ENCODE measurements at places on chromosomes 3 and 15.

- no peak for DNase-seq
Measured at GRCh38 chr3:2853651-2854050, 256.5 kb downstream of the IL5RA start.

DNA sequence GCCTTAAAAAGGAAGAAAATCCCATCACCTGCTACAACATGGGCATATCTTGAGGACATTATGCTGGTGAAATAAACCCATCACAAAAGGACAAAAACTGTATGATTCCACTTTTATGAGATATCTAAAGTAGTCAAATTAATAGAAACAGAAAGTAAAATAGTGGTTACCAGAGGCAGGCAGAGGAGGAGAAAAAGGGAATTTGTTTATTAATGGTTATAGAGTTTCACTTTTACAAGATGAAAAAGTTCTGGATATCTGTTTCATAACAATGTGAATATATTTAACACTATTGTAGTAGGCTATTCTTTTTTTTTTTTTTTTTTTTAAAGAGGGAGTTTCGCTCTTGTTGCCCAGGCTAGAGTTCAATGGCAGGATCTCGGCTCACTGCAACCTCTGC lies 40.4 kb downstream of the DPH3 start:
- no peak for DNase-seq

DNA sequence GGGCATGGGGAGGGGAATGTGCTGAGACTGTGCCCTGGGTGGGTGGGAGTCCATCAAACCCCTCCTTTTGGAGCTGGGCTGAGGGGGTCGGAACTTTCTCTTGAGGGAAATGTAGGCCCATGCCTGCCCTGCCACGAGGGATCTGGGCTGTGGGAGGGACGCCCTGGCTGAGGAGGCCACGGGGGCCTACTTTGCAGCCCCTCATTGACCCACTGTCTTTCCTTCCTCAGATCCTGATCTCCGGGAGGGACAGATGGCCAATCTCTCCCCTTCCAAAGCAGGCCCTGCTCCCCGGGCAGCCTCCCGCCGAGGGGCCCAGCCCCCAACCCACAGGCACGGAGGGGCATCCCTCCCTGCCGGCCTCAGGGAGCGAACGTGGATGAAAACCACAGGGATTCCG lies 25.3 kb downstream of the LOXL1 start:
- no peak for DNase-seq

- no peak for DNase-seq
Measured at GRCh38 chr15:48891232-48891765, 13.4 kb downstream of the EID1 start.

DNA sequence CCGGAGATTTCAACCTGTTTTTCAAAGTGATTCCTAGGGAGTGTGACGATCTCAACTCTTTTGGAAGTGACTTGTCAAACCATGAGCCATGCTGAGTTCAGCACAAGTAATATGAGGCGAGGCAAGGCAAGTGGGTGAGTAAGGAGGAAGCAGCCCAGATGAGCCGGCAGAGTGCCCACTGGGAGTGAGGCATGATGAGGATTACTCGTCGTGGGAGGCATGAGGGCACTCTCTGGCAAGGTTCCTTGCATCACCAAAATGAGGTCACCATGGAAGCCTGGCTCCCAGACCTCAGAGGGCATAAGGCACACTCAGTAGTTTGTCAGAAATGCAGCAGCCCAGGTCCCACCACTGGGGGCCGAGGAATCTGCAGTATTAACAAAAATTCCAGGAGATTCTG lies 636.1 kb downstream of the MAGI1 start:
- no peak for DNase-seq

- DNase-seq, result no peak
Measured at GRCh38 chr3:58041826-58042324, 33.7 kb downstream of the FLNB start.

DNA sequence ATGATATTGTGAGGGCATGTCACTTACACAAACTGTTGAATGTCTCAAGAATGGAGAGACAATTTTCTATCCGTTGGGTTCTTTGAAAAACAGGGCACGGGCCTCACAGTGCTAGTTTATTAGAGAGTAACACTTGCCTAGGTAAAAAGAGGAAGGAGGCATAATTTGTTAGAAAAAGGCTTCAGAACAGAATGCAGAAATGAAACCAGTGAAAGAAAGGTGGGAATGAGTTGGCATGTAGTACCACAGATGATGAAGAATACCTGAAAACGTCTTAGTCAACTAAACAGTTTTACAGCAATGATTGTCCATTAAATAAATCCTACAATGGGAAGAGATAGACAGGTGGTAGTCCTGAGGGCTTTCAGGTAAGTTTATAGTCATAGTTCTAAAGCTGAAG lies 1399.7 kb upstream of the CADM2 start:
- no peak for DNase-seq

- DNase-seq, result no peak
Measured at GRCh38 chr15:68497206-68497910, 65.4 kb upstream of the ITGA11 start.

- DNase-seq, result no peak
Measured at GRCh38 chr3:157125101-157125500, 34.8 kb downstream of the CCNL1 start.

DNA sequence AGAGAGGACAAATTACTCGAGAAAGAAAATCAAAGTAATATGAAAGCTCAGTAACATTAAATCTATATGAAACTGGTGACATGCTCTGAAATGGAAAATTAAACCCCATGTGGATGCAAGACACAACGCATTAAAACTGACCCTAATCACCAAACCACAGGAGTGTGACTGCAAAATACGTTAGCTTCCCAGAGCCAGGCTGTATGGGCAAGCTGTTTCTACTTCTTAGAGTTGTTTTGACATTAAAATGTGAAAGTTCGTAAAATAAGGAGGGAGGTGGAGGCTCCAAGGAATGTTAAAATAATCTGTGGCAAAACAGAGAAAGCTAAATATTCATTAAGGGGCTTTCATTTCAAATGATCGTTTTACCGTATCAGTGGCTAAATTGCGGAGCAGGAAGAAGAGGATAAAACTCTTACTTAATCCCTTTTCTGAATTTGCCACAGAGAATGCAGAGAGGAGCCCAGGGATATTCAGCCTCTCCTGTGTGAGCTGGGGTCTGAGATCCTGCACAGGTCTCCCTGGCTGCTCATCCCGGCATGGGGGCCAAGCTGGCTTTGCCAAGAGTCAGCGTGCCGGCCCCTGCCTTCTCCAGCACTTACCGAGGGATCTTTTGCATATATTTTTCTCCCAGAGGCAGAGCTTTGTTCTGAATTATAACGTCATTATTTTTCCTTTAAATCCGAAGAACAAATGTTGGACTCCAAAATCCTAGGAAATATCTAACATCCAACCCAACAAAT lies 239.8 kb upstream of the THBS1 start:
- DNase-seq, result no peak

- no peak for DNase-seq
Measured at GRCh38 chr3:134432236-134432635, 53.5 kb downstream of the ANAPC13 start.

- DNase-seq, result no peak
Measured at GRCh38 chr15:83030021-83030420, 18.6 kb upstream of the C15orf40 start.

GRCh38 chr3:13107661-13108060 lies 34.4 kb upstream of the IQSEC1 start:
- no peak for DNase-seq

DNA sequence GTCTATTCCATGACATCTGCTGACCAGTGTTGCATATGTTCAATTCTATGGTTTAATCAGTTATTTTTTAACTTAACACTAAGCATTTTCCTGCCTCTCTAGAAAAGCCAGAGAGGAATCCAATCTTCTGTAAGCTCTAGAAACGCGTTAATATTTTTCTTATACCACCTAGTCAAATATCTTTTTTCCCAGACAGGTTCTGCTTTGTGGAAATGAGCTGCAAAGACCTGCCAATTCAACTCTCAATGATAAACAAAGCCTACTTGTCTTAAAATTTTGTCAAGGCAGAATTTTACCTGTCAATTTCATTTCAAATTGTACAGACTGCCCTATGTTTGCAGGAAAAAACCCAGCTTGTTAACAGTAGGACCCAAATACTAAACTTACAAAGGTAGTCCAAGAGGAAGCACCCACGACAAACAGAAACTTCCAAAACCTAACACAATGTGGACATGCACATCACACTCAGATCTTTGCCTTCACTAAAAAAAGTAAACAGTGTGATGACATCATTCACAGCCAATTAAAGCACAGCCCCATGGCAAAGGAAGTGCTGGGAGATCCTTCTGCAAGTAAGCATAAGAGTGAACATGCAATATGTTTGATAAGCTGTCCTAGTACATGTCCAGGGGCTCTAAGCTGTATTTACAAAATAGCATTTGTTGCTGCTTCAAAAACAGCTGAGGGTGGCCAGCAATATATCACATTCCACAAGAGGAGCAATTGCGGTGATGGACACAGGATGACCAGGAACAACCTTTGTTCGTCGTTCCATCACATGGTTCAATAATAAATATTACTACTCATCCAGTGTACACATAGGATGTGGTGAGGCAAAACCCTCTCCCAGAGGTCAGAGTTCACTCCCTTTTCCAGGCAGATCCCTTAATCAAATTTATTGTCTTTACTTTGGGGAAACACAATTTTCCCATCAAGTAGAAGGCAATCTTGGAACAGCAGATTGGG lies 139.4 kb upstream of the TSC22D2 start:
- DNase-seq, result no peak

GRCh38 chr3:69326855-69327300 lies 59.0 kb downstream of the FRMD4B start:
- DNase-seq, result no peak

GRCh38 chr3:52671676-52672075 lies 14.0 kb downstream of the PBRM1 start:
- no peak for DNase-seq

DNA sequence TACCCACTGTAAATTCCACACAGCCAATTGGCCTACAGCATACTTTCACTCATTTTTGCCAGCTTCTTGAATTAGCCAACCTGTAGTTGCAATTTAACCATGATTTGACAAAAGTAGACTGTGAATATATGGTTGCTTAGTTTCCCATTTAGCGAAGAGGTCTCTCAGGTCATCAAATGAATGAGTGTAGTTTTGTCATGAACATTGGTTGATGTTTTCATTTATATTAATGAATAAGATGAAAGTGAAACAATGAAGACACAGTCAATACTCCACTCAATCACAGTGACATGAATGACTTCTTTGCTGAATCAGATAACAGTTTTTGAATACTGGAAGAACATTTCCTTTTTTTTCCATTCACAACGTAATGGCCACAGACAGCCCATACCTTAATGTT lies 15.3 kb upstream of the FAM3D start:
- DNase-seq, result no peak

- DNase-seq, result peak; percentile 60
Measured at GRCh38 chr15:70258369-70259027, 160.8 kb upstream of the TLE3 start.

- no peak for DNase-seq
Measured at GRCh38 chr3:141878817-141879216, 2.4 kb downstream of the ATP1B3 start.

- DNase-seq, result no peak
Measured at GRCh38 chr3:52537165-52537620, 788 bp downstream of the UQCC5 start.

GRCh38 chr3:123755085-123755484 lies 129.0 kb downstream of the MYLK start:
- no peak for DNase-seq

DNA sequence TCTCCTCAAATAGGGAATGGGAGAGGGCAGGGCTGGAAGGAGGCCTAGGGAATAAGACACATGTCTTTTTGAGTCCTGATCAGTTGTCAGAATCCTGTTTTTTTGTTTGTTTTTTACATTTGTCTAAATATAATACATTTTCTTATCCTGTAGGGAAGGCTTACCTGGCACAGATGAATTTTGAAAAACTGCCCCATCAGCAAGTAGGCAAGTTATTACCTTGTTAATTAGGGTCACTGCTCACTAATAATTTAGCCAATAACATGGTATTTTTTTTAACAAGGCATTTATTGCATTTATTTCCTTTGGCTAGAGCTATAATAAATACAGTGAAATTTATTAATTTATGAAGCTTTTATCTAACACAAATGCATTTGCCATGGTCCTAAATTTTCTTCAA lies 423.2 kb upstream of the ONECUT1 start:
- DNase-seq, result no peak

GRCh38 chr15:63553388-63553791 lies 43.8 kb upstream of the FBXL22 start:
- DNase-seq, result no peak

DNA sequence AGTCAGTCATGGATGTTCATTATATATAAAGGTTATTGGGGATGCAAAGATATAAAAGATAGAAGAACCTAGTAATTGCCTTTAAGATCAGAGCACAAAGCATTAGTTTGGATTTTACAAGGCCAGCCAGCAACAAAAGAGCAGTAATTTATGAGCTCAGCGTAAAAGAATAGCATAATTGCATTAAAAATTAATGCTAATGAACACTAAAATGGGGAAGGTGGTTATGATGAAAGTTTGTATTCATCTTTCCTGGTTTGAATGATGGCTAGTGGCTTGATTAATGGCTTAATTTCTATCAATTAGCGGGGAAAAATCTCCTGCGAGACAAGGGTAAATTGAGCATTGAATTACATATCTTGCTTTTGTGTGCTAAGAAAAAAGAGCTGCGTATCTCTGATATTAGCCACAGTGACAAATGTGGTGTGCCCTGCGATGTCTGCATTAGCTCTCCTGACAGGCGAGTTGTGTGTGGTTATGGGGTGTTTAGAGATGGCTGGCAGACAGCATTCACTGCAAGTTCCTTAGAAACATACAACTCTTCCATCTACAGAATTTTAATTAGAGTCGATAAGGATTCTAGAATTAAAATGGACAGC lies 42.8 kb upstream of the MLF1 start:
- DNase-seq, result no peak

GRCh38 chr3:49244581-49245205 lies 32.3 kb downstream of the C3orf62 start:
- no peak for DNase-seq

- DNase-seq, result no peak
Measured at GRCh38 chr3:3027976-3028567, 82.1 kb downstream of the IL5RA start.

GRCh38 chr3:58152225-58153015 lies 58.4 kb downstream of the DNASE1L3 start:
- DNase-seq, result no peak

DNA sequence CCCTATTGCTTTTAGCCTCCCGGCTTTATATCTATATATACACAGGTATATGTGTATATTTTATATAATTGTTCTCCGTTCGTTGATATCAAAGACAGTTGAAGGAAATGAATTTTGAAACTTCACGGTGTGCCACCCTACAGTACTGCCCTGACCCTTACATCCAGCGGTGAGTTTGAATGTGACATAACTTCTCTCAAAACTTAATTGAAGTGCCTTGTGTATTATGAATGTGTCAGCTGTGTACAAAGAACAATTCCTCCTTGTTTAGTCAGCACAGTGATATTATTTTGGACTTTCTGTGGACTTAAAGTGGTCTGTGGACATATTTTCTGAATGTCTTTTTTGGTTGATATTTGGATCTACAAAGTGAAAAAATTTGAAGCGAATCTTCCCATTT lies 220 bp downstream of the TP63 start:
- DNase-seq, result no peak
